ENCODE measurements at places on chromosomes 6 and 20.
A peak's percentile ranks its signal among the peaks of the same experiment; 100 is the strongest.

- no peak for DNase-seq
Measured at GRCh38 chr20:49381558-49382493, 100.6 kb downstream of the KCNB1 start.

DNA sequence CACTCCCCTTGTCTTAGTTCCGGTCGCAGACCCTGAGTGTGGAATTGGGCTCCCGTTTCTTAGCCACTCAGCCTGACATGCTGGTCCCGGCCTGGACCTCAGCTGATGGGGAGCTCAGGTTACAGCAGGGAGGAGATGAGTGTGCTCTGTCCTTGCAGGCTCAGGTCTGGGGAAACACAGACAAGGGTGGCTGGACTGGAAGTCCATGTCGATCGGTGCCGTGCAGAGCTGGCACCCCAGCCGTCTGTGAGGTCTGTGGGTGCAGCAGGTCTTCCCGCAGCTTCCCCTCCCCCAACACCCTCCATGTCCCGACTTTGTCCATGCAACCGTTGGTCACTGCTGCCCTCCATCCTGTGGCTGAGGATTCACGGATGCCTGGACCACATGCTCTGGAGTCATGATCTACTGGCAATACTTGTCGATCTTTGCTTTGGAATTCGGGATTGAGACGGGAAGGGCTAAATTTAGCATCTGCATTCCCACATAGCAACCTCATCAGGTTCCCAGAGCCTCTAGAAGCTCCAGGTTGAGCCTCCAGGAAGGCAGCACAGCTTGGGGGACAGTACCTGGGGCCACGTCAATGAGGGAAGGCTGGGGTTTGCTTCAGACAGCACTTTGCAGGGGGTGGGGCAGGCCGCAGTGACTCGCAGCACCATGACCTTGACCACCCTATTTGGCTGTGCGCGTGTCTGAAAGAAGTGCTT, 118.8 kb downstream of the PSMB1 start:
- no peak for DNase-seq

GRCh38 chr20:37504404-37505096, 16.5 kb upstream of the NNAT start:
- no peak for DNase-seq

DNA sequence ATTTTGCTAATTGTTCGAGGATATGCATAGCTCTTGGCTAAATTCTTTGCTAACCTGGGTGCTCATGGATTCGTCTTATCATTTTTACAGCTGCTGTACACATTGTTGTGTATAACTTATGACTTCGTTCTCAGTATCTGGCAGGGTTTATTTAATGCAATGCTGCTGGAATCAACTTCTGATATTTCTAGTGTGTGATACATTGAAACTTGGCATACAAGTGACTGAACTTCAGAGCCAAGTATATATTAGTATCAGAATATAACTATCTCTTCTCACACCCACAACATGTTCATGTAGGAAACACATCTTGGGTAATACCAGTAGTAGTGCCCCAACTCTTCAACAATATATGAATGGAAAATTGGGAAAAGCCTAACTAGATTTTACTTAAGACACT, 764.2 kb downstream of the TENT5A start:
- DNase-seq, result no peak

GRCh38 chr20:49616154-49617007, 48.4 kb upstream of the PTGIS start:
- no peak for DNase-seq

DNA sequence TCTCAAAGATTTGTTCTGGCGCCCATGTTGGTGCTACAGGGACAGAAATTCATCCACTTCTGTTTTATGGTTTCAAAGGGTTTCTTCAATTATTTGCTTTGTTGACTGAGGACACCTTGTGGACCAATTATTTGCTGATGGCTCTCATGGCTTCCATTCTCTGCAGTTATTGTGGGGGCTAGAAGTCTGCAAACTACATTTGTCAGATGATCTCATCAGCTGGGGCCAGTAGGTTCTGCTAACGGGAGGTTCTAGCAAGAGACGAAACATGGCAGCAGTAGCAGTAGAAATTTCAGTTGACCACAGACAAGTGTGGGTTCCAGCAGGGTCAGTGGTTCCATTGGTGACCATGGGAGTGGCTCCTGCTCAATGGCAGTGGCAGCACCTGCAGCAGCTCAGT, 72.8 kb upstream of the BLCAP start:
- no peak for DNase-seq

DNA sequence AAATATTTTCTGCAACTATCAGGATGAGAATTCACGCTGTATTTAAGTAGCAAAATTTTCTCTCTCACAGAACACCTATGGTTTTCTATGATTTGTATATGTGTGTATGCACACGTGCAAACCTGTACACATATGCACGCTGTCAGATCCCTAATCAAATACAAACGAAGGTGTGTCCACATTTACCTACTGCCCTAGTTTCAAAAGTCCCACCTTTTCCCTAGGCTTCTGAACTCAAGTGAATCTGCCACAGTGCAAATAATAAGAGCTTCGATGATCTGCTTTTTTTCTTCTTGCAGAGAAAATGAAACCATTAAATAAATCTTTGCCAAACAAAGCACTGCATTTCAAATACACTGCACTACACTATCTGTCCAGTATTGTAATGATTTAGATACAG, 6.5 kb downstream of the HIVEP2 start:
- DNase-seq, result no peak

- DNase-seq, result no peak
Measured at GRCh38 chr6:142943711-142944123, 1.3 kb downstream of the HIVEP2 start.

DNA sequence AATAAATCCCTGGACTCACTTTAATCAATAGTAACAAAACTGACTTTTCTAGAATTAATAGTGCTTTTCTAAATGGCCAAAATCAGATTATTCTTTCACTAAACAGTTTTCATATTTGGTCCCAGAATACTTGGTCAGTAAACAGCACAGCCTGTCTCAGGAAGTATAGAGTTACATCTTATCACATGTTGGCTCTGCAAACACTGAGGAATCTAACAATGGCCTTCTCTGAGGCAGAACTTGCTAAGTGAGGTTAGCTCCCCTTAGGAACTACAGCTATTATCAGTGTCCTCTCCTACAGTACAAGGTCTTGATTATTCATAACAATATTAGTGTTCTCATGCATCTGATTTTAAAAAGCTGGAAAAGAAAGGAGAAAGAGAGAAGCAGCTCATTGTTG, 1622.8 kb downstream of the HACE1 start:
- DNase-seq, result no peak

DNA sequence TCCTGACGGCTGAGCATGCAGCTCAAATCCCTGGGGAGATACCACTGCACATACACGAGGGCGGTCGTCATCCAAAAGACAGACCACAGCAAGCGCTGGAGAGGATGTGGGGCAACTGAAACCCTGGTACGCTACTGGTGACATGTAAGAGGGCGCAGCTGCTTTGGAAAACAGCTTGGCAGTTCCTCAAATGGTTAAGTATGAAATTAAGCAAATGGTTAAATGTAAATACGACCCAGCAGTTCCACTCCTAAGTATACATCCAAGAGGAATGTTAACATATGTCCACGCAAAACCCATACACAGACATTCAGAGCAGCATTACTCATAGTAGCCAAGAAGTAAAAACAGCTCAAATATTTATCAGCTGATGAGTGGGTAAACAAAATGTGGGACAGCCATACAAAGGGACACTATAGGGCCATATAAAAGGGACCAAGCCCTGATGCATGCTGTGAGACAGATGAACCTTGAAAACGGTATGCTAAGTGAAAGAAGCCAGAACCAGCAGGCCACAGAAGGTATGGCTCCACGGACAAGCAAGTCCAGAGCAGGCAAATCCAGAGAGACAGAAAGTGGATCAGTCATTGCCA, 38.5 kb downstream of the RIPOR3 start:
- DNase-seq, result no peak

- DNase-seq, result no peak
Measured at GRCh38 chr20:41037179-41037578, 8.6 kb downstream of the TOP1 start.

GRCh38 chr6:101668496-101669030, 275.1 kb downstream of the GRIK2 start:
- DNase-seq, result no peak

DNA sequence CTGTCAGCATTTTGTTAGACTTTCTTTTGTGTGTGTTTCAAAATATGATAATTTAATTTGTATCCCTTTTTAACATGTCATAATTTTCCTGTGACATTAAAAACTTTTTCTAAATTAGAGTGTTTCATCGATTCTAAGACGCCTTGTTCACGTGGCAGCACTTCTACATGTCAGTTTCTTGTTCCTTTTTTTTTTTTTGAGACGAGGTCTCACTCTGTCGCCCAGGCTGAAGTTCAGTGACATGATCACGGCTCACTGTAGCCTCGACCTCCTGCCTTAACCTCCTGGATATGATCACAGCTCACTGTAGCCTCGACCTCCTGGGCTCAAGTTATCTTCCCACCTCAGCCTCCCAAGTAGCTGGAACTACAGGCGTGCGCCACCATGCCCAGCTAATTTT, 27.6 kb upstream of the ADRM1 start:
- no peak for DNase-seq

- DNase-seq, result peak; percentile 17
Measured at GRCh38 chr6:116012471-116012949, 48.2 kb downstream of the FRK start.

DNA sequence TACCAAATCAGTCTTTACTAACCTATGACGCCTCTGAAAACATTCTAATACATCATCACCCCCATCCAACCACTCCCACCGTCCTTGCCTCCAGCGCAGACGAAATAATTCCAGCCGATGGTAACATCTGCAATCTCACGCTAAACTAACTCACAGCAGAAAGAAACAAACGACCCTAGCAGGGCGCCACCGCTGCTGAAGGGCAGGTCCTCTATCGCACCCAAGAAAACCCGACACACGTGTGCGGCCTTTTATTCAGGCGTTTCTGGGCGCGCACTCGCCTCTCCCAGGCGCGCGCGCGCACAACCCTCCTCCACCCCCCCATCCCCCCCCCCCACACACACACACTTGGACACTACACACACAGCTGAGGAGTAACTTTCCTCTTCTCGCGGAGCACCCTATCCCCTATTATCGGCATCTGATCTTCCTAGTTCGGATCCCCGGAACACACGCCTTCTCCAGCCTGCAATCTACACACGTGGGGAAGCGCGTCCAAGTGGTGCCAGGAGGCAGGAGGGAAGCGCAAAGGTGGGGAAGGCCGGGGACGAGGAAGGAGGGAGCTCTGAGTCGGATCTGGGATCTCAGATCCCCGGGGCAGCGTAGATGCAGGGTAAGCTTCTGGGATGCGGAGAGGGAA, 1.4 kb downstream of the GFOD1 start:
- DNase-seq, result no peak

- DNase-seq, result no peak
Measured at GRCh38 chr6:163613025-163613424, 198.5 kb downstream of the QKI start.
